Testis (tissue), 5 donors: ENCODE measurements at places on chromosomes 12 and 14.
A peak's percentile ranks its signal among the peaks of the same experiment; 100 is the strongest.

DNA sequence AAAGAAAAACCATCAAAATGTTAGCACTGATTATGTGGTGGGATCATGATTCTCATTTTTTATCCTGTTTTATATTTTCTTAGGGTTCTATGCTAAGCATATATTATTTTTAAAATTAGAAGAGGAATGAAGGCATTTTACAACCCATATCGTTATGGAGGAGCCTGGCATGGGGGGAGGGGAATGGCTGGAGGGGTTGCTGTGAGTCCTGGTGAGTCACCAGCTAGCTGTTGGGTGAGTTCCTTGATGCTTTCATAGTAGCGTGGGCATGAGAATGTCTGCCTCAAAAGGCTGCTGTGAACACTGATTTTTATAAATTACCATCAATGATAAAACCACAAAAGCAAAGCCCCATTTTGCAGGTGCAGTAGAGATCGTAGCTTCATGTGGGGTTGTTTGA, 46.9 kb downstream of the C14orf132 start:
- no peak for DNase-seq

GRCh38 chr14:103699261-103699661, 16.0 kb downstream of the XRCC3 start:
- DNase-seq, result no peak

DNA sequence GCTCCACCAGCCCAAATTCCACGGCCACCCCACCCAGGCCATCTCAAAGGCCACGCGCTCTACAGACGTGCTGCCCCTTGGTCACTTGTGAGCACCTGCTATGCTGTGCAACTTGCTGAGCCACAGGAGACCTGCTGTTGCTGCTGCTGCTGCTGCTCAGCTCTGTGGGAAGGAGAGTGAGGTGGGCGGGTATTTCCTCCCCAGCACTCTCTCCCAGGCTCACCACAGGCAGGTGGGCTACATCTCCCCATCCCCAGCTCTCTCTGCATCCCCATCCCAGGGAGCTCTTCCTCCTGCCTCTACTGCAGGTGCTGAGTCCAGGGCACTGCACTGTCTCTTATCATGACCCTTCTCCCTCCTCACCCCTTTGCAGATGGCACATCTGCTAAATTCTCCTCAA, 306.9 kb downstream of the BCL11B start:
- no peak for DNase-seq

DNA sequence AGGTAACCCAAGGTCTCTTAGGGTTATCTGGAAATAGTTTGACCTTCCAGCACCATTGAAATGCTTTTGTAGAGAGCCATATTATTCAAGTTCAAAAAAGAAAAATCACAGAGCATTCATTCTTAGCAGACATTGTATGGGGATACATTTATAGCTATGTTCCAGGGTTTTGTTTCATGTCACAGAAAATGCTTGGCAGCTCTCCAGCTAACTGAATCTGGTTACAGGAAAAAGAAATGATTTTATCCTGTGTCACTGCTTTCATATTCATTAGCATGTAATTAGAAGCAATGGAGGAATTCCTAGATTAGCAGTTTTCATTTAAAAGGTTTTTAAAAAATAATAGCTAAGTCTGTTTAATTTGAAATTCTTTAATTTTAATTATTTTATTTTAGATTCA, 78.9 kb downstream of the SNAPC1 start:
- no peak for DNase-seq

DNA sequence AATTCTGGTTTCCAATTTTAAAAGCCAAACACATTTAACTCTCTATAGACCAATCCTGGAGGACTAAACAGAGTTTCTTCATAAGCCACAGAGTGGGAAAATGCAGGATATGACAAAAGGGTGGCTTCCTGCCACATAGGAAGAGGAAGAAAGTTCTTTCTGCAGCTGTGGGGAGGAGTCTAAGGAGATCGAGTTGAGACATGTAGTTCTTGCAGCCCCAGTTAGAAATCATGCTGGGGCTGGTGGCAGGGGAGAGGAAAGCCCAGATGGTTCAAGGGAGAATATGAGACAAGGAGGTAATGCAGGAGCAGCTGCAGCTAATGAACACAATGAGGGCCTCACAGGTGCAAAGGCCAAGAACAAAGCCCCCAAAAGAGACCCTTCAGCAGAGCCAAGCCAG, 85.0 kb upstream of the ARID2 start:
- no peak for DNase-seq

- DNase-seq, result no peak
Observed at GRCh38 chr12:88433997-88434703, 146.1 kb downstream of the KITLG start.

DNA sequence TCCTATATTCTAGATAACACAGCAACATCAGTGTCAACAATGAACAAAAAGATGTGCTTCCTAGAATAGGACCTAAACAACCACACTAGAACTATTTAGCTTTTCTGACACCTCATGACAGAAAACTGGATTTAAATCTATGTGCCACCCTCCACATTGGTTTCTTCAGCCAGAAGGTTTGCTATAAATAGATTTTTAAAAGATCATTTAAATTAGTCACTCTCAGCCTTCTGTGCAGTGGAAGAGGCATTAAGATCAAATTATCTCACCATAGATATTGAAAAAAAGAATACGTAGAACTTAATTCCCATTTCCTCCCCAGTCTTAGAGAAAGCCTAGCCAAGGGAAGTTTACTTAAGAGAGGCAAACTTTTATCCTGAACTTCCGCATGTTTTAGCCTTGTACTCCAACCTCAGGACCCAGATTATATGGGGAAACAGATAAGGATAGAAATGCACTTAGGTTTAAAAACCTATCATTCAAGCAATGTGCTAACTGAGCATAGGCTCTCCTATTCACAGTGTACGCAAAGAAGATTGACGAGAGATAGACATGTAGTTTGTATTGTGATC, 59.6 kb downstream of the NELL2 start:
- DNase-seq, result no peak

- DNase-seq, result no peak
Observed at GRCh38 chr14:100566119-100566518, 21.1 kb downstream of the BEGAIN start.

DNA sequence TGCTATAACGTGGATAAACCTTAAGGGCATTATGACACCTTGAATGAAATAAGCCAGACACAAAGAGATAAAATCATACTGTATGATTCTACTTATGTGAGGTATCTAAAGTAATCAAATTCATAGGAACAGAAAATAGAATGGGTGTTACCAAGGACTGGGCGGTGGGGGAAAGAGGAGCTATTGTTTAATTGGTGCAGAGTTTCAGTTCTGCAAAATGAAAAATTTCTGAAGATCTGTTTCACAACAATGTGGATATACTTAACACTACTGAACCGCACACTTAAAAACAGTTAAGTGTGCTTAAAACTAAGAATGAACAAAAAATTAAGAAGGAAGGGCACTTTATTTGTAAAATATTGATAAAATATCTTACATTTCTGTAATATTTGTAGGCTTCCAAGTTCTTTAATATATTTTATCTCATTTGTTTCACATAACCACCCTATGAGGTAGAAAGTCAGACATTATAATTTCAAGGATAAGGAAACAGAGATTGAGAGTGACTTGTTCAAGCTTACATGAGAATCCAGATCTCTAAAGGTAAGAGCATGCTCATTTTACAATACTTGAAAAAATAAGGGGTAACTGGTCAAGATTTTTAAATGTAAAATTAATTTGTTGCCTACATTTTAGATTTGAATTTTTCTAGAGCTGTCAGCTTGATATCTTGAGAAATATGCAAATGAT, 14.9 kb downstream of the LTA4H start:
- DNase-seq, result no peak

GRCh38 chr12:84599539-84599938, 313.1 kb downstream of the SLC6A15 start:
- DNase-seq, result no peak

GRCh38 chr12:32533971-32534590, 134.7 kb downstream of the FGD4 start:
- DNase-seq, result peak; percentile 82

DNA sequence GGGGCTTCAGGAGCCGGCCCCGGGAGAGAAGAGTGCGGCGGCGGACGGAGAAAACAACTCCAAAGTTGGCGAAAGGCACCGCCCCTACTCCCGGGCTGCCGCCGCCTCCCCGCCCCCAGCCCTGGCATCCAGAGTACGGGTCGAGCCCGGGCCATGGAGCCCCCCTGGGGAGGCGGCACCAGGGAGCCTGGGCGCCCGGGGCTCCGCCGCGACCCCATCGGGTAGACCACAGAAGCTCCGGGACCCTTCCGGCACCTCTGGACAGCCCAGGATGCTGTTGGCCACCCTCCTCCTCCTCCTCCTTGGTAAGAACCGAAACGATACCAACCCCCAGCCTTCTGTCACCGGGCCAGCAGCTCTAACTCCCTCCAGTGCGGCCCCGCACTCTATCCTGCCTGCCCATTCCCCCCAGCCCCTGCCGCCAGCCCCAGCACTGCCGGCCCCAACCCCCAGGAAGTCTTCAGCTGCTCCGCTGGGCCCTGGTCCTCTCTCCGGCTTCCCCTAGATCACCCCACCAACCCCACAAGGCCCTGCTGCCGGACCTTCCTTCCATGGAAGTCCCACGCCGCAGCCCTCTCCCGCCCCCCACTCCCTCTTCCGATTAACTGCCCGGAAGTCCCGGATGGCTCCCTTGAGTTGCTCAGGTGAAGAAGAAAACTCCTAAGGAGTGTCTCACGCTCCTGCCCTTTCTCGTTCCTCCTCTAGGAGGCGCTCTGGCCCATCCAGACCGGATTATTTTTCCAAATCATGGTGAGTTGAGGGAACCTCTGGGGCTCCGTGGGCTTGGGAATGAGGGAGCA, 693 bp downstream of the LRP10 start:
- DNase-seq, result peak; percentile 93

DNA sequence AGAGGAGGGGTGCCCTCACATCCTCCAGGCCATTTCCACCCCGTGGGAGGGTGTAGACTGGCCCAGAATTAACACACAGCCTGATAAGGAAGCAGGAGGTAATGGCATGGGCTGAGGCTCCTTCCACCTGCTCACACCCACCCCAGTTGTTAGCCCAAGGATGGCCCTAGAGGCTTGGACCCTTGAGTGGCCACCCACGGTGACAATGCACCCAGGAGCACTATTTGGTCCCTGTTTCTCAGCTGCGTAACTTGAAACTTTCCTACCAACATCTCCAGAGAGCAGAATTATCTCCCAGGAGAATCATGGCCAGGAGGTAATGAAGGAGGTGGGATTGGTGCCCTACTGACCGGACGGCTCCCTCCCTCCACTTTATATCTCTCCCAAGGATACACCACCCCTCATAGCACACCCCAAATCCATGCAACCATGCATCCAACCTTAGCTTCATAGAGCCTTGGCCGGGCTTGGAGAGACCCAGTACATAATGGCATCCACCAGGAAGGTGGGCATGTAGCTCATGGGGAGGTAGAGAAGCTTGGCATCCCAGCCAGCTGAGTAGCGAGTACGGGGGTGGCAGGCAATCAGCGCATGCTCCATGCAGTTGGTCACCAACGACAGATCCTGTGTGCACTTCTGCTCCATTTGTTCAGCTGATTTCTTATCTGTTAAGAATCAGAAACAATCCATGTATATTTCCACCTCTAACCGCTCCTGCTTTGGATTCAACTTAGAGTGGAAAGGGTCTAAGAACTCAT, 5.6 kb downstream of the RDH16 start:
- DNase-seq, result no peak

- no peak for DNase-seq
Observed at GRCh38 chr12:116249938-116250337, 27.6 kb downstream of the MED13L start.

GRCh38 chr12:124874988-124875802, 11.5 kb upstream of the SCARB1 start:
- DNase-seq, result no peak

DNA sequence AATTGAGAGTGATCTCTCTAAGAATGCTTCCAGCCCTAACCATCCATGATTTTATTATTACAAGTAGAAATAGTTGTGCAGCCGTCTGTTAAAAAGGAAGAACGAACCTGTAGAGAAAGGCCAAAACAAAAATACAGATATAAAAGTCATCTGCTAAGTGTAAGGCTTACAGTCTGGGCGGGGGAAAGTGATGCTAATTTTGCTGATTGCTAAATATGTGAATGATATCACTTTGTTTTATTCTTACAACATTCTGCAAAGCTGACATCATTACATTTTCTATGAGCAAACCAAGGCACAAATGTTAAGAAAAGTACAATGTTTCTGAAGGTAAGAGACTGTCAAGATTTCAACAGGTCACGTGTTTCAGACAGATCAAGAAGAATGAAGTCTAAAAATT, 101.5 kb upstream of the RAP1B start:
- DNase-seq, result no peak

DNA sequence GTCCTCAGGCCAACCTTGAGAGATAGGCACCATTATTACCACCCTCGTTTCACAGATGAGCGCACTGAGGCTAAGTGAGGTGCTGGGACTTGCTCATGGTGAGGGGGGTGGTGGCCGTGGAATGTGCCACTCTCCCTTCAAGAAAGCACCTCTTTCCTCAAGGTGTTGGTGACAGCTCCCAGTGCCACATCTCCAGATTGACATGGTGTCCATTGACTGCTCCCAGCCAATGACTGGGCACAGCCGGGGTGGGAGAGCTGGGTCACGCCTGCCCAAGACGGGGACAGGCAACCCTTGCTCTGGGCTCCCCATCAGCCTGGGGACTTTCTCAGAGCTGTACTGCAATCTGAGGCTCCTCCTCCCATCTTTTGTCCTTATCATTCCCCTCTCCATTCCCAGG, 21.0 kb upstream of the MYL2 start:
- DNase-seq, result no peak

DNA sequence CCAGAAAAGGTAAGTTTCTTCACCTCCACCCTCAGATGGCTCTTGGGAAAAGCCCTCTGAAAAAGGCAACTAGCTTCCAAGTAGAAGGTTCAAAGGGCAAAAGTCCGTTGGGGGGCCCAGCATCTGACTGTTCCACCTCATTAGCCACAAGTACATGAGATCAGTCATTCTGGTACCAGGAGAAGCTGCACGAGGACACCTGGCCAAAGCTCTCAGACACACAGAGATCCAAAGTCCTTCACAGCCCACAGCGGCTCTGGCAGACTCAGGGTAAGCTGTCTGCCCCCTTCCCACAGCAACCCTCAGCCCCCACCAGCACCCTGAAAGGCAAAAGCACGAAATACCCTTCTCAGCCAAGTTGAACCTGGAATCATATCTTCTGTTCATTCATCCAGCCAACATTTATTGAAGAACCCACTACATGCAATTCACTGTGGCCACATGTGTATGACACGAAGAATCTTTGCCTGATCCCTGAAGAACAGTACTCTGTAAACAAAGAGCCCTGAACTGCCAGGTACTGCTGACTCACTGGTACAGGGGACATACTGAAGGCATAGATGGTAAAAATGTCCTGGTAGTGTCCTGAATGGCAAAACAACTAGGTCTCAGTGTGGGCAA, 19.0 kb downstream of the SLC7A7 start:
- no peak for DNase-seq

DNA sequence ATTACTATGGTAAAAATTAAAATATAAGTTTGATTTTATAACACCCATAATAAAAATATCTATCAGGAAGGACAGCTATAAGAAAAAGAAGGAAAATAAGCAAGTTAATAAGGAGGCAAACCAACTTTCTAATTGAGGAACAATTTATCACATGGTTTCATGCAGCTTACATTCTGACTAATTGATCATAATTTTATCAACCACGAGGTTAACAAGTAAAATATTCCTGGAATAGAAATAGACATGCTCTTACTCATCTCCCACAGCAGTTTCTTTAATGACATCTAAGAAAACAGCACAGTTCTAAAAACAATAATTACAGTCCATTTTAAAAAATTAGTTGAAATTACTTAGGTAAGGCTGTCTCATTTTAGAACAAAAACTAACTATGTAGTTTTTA, 130.8 kb upstream of the KRR1 start:
- DNase-seq, result no peak

- no peak for DNase-seq
Observed at GRCh38 chr14:31205681-31206535, 1.7 kb downstream of the HECTD1 start.

- no peak for DNase-seq
Observed at GRCh38 chr12:93174048-93174447, 203.7 kb upstream of the NUDT4 start.
